ENCODE measurements at places on chromosomes 16 and 17.

DNA sequence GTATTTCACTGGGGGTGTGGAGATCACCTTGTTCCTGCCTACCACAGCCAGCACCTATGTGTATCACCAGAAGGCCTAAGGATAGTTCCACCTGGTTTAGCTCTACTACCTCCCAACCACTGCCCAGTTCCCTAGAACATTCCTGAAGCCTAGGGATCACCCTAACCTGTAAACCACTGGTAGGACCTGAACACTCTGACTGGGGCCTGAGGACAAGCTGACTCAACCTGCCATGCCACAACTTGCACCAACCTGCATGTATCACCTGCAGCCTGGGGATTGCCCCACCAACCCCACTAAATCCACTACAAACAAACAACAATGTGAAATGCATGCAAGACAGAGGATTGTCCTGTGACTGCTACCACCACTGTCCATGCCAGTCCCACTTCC lies 128.1 kb downstream of the KIF2B start:
- no peak for DNase-seq

DNA sequence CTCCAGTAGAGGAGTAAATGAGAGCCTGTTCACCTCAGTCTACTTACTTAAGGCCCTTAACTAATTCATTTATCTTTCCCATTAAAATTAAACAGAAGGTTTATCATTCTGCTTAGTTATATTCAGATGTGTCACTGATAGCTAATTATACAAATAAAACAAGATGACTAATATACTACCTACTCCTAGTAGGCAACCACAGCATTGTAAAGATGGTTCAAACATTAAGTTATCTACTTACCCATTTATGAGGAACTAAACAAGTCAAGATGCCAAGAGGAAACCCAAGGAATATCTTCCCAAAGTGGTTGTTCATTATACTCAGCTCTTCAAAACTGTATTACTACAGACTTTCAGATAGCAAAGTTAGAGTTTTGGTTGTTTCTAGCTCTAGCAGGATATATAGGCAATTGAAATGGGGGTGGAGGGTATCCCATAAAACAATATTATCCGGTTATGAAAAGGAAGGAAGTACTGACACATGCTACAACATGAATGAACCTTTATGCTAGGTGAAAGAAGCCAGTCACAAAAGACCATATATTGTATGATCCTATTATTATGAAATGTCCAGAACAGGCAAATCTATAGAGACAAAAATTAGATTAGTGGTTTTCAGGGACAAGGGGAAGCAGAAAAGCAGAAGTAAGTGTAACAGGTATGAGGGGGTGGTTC lies 56.5 kb downstream of the SPAG9 start:
- DNase-seq, result no peak

- no peak for DNase-seq
Observed at GRCh38 chr16:457732-458400, 32.4 kb downstream of the RAB11FIP3 start.

DNA sequence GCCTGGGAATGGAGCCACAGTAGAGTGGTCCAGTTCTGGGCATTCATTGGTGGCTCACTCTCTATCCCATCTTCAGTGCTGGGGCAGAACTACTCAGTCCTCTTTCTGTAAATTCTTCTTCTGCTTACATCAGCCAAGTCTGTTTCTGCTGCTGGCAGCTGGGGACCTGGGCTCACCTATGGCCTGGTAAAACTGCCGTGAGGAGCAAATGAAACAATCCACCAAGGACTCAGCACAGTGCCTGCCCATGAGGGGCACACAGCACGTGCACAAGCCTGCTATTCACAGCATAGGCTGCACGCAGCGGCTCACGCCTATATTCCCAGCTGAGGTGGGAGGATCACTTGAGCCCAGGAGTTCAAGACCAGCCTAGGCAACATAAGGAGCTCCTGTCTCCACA lies 30.9 kb upstream of the SNN start:
- no peak for DNase-seq

GRCh38 chr16:9135797-9136196 lies 44.4 kb downstream of the HAPSTR1 start:
- no peak for DNase-seq

DNA sequence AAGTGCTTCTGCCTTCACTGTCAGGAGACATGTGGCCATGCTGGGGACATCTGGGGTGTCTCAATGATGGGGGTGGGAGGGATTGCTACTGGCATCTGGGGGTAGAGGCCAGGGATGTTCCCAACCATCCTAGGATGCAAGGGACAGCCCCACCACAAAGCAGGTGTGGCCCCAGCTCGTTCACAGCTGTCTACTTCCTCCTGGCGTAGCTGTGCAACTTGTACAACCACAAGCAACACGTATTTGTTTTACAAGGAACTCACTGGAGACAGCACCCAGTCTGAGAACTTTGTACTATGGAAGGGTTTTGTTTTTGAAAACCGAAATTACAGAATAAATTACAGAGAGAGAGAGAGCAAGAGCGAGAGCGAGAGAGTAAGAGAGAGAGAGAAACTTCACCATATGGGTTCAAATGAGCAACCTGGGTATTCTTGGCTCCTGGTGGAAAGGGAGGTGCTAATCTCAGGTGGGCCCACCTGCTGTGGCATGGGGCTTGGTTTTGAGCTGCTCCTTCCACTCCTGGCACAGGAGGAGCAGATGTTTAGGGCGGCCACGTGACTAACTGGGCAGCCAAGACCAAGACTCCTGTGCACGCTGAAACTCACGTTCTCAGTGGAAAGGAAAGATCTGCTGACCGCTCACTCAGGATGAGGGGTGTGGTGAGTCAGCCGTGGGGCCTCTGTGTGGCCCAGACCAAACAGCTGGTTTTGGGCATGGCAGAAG lies 17.5 kb upstream of the TNFRSF13B start:
- peak; percentile 82 for DNase-seq

DNA sequence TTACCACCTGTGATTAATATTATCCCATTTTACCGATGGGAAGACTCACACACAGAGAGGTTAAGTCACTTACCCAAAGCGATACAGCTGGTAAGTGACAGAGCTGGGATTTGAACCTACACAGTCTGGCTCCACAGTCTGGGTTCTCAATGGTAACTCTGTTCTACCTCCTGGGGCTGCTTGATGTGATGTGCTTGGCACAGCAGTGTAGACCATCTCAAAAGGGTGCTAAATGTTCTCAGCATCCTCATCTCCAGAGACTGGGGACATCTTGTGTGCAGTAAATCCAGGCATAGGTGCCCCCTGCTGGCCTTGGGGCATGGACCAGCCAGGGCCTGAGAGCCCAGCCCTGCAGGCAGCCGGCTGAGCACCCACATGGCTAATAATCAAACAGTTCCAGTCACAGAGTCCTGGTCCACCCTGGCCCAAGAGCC lies 15.4 kb upstream of the KATNB1 start:
- peak; percentile 58 for DNase-seq

- no peak for DNase-seq
Observed at GRCh38 chr16:51907680-51908079, 639.3 kb downstream of the TOX3 start.

DNA sequence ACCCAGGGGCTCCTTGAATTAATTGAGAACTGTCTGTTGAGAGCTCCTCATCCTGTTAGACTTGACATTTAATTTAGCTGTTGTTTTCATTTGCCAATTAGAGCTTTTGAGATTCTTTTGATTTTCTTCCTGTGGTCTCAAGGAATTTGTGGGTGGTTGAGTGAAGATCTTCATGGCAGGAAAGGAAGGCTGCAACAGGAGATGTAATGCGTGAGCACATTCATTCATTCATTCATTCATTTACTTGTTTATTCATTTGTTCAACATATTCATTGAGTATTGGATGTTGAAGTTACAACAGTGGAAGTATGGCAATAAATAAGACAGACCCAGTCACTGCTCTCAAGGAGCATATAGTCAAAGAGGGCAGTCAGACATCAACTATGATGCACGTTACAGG lies 117.7 kb downstream of the PRKCB start:
- DNase-seq, result no peak

- DNase-seq, result no peak
Observed at GRCh38 chr16:67146523-67147357, 4.1 kb downstream of the B3GNT9 start.

DNA sequence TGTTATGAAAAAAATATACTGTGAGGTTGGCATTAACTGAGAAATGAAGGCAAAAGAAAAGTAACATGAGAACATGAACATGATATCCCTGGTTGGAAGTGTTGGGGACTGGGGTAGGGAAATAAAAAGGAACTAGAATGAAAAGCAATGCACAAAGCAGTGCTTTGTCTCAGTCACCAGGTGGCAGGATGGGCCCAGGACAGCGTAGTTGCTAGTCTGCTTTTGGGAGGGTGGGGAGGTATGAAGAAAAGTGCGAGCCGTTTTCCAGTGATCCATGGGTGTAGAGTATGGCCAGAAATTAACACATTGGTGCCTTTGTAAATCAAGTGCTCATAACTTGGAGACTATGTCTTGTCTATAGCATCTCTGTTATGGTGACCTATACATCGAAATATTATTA lies 662.5 kb upstream of the SALL1 start:
- DNase-seq, result no peak

DNA sequence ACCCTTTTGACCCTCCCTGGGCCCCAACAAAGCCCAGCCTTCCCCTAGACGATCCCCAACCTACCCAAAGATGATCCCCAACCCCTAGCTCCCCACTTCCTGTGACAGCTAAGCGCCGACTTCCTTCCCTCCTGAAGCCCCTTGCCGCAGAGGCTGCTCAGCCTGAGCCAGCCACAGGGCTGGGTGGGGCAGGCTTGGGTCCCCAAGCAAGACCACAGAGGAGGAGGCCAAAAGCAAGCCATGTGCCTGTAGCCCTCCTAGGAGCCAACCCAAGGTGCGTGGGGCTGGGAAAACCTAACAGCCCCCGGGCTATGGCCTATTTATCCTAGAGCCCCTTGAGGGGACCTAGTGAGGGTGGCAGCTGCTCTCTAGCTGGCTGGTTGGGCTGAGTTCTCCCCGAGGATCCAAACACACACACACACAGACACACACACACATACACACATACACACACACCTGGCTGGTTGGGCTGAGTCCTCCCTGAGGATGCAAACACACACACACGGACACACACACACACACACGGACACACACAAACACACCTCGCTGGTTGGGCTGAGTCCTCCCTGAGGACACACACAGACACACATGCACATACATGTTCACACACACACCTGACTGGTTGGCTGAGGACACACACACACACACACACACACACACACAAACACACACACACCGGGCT lies 4.8 kb downstream of the ARRB2 start:
- DNase-seq, result peak; percentile 80

- no peak for DNase-seq
Observed at GRCh38 chr16:57773019-57773418, 29.3 kb downstream of the KIFC3 start.

- DNase-seq, result no peak
Observed at GRCh38 chr17:10295728-10296343, 77.0 kb downstream of the MYH13 start.

DNA sequence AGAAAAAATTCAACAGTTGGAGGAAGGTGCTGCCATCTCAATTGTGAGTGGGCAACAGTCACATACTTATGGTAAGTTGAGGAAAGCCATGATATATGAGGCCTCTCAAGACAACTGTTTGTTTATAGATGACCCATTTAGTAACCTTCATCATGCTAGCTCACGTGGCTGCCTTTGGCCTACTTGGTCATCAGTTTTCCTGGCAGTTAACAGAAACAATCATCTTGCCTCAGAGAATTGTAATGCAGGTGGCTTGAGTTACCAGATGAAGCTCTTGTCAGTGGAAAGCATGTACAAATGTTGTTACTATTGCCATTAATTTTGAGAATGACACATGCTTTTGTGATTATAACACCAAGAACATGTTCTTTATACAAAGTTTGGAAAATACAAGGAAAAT lies 14.7 kb downstream of the TPPP3 start:
- DNase-seq, result no peak

DNA sequence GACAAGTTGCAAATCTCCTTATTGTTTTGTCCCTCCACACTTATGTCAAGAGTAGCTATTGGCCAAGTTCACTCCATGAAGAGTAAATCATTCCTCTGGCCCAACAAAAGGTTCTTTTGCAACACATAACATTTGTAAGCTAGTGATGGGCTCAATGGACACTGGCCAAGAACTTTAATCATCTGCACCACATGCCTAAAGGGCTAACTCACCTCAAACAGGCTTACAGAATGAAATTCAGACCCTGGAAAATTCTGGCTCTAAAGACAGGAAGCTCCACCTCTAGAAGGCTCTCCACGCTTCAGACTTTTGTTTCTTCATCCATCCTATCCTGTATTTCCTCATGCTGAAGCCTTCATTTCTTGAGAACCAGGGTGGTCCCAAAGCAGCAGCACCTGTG lies 10.9 kb upstream of the ANKFN1 start:
- DNase-seq, result no peak

GRCh38 chr17:75231071-75231470 lies 25.6 kb downstream of the NUP85 start:
- no peak for DNase-seq

DNA sequence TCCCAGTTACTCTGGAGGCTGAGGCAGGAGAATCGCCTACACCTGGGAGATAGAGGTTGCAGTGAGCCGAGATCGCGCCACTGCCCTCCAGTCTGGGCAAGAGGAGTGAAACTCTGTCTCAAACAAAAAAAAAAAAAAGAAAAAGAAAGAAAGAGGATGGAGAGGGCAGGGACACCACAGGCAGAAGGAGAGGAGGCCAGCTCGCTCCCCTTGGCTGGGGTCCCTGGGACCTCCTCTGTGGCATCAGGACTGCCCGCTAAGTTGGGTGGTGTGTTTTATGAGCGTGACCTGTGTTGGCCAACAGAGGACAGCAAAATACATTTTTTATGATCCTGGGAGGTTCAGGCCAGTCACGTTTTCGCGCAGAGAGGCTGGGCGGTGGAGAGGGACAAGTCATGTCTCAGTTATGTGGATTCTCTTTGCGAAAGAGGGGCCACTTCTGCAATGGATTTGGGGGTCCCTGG lies 229.6 kb downstream of the MRTFB start:
- no peak for DNase-seq

DNA sequence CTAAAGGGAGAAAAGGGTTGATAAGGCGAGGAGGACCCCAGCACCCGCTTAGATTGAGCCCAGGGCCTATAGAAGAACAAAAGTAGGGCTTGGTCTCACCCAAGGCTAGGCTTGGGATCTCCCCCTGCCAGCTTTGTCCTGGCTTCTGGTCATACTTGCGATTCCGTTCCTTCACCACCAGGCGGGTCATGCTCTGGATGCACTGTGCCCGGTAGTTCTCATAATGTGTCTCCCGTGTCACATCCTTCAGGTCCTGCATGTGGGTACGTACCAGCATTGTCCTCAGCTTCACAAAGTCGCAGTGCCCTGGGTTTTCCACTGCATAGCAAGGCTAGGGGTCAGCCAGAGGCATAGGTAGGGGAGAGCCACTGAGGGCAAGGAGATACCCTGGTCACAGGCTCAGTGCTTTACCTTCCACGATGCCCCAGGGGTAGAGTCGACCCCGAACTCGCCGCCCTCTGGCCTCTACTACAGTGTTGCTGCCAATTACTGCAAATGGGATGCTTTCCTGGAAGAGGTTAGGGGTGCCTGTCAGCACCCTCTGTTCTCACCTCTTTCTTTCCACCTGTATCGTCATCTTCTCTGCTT lies 6.5 kb upstream of the MTMR4 start:
- peak; percentile 26 for DNase-seq

- no peak for DNase-seq
Observed at GRCh38 chr16:21704733-21705132, 41.0 kb downstream of the OTOA start.
